Nephron progenitor cell (in vitro differentiated cells): ENCODE measurements at places on chromosomes 3 and 15.
A peak's percentile ranks its signal among the peaks of the same experiment; 100 is the strongest.

GRCh38 chr3:70201975-70202374, 110.5 kb downstream of the MDFIC2 start:
- DNase-seq, result no peak

DNA sequence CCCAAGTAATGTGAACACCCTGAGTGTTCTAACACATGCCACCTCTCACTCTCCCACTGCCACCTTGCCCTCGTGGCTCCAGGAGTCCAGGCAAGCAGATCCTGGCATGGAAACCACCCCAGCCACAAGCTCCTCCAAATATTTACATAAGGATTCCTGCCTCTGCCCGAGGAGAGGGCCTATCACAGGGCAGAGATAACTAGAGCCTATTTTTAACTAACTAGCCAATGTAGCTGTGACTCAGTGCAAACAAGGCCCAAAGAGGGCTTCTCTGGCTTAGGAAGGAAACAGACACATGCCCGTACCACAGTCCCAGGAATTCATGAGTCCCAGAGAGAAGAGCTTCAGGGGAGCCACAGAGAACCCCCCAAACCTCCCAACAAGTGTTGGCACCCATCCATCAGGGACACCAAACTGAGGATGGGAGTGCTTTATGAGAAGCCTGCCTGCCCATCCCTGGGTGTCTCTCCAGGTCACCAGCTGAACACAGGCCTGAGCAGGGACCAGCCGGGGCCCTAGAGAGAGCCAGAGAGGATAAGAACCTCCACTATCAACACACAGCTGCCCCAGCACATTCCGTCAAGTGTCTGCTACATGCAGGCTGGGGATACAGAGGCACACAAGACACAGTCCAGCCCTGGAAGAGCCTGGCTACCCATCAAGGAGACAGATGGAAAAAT, 9.2 kb downstream of the FYCO1 start:
- no peak for DNase-seq

GRCh38 chr3:42819351-42819965, 10.2 kb downstream of the ACKR2 start:
- no peak for DNase-seq

- no peak for DNase-seq
Measured at GRCh38 chr15:29092376-29093064, 177.1 kb downstream of the NSMCE3 start.

DNA sequence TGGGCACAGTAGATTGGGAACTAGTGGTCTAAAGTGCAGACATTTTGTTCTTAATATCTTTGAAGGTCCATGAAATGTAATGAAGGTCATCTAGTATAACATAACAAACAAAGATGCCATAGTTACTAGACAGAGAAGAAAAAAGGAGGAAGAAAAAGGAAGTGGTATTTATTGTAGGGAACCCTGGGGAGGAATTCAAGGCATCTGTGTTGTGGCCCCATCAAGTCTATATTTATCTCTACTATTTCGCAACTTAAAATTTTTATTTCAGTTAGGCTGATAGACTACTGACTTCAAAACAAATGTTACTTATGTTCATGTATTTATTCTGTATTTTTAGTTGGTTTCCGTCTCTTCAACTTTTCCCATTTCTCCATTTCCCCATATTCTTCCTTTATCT, 48.9 kb upstream of the ZDHHC23 start:
- DNase-seq, result no peak

DNA sequence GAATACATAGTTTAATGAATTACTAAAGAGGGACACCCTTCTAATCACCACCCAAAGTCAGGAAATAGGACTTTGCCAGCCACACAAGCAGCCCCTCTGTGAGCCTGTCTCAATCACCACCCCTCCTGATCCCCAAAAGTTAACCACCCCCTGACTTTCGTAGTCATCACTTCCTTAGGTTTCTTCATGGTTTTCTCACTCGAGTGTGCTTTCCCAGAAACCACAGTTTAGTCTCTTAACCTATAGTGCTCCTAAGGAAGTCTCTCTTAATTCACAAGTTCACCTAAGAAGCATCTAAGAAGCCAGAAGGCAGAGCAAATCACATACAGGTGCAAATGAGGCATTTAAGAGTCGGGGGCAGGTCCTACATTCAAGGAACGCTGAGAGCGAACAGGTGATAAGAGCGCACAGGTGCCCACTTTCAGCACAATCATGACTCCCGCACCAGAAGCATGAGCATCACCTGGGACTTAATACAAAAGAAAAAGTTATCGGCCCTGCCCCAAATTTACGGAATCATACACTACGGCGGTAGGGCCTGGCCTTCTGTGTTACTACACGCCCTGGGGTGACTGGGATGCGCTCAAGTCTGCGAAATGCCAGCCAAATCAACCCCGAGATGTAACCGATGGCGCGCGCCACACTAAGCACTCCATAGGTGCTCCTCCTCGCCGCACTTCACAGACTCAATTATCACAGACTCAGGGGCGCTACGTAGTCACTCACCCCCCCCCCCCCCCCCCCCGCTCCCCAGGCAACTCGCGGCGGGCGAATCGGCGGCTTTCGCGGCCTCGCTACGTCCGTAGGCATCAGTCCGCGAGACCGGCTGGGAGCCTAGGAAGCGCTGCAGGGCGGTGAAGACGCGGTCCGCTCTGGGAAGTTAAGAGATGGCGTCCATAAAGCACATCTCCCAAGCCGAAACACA, 815 bp downstream of the ULK4 start:
- DNase-seq, result peak; percentile 63

- no peak for DNase-seq
Measured at GRCh38 chr15:58770519-58770856, 614 bp upstream of the MINDY2 start.

- no peak for DNase-seq
Measured at GRCh38 chr15:62541250-62541649, 376.2 kb upstream of the C2CD4B start.

DNA sequence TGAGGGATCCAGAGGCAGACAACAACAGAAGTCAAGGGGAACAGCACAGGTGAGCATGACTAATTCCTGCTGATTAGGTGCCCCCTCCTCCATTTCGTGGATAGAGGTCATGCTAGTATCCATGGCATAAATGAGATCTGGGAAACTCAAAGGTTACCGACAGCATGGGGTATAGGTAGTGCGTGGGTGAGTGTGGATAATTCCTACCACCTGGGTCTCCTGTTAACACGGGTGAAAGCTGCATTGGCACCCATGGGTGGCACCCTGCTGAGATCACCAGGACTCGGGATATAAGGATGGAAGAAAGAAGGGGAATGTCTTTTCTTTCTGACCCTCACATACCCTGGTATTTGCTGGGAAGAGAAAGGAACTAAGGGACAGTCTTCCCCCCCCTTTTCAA, 14.4 kb upstream of the CHST2 start:
- DNase-seq, result no peak

- no peak for DNase-seq
Measured at GRCh38 chr3:116190095-116190494, 255.2 kb downstream of the LSAMP start.

DNA sequence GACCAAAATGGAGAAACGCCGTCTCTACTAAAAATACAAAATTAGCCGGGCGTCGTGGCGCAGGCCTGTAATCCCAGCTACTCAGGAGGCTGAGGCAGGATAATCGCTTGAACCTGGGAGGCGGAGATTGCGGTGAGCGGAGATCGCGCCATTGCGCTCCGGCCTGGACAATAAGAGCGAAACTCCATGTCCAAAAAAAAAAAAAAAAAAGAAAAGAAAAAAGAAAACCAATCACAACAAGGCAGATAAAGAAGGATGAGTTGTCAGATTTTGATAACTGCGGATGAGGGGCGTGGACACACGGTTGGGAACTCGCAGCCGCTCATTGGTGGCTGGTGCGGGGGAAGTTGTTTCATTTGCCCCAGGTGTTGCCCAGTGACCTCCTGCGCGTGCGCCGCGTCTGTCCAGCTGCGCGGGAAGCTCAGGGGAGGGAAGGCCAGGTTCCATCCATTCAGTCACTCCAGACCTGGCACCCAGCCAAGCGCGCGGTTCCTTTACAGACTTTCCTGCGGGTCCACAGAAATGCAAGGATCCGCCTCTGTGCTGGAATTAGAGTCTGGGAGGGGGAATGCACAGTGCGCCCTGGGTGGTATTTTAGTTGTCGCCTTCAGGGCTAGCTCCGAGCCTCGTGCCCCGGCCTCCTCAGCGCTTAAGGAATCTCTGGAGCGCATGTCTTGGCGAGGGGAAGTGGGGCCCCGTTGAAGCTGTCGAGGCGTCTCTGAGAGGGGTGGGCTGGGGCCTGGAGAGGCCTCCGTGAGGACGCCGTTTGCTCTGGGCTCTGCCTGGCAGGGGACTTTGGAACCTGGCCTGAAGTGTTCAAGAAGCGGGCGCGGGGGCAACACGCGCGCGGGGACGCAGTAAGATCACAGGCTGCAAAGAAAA, 708 bp upstream of the GCHFR start:
- no peak for DNase-seq

DNA sequence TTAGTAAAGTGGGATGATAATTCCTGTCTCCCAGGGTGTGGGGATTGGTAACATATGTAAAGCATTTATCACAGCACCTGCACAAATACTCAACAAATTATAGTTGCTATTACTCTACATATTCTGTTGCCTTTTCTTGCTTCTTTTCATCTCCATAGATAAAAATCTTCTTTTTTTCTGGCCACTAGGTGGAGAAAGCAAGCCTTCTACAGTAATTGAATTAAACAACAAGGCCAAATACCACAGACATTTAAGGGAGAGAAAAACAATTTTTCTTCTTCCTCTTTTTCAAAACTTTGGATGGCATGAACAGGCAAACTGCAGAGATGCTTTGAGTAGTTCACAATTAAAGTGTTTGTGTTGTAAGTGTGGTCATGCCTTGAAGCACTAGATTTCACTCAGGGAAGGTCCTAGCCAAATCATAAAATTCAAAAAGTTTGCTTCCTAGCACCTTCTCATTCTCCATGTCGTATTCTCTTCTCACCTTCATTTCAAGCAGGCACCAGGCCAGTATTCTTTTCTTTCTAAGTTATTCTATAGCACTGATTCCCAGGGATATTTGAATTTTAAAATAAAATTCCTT, 493.4 kb upstream of the TGFBR2 start:
- no peak for DNase-seq

DNA sequence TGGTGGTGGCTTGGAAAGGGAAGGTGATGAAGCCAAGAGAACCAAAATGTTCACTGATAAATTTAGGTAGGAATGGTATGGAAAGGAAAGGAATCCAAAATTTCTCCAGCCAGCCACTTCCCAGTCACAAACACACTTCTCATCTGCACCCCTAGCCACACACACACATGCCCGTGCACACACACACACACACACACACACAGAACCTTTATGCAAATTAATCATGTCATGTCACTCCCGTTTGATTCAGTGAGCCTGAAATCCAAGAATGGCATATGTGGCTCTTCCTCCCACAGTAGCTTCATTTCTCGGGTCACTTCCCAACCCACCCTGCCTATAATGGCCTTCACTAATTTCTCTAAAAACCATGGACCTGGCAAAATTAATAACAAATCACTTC, 3.1 kb upstream of the HLTF start:
- DNase-seq, result no peak

- DNase-seq, result no peak
Measured at GRCh38 chr3:10815487-10815886, 541 bp upstream of the SLC6A11 start.

GRCh38 chr3:150800722-150801121, 37.8 kb upstream of the SIAH2 start:
- DNase-seq, result no peak

DNA sequence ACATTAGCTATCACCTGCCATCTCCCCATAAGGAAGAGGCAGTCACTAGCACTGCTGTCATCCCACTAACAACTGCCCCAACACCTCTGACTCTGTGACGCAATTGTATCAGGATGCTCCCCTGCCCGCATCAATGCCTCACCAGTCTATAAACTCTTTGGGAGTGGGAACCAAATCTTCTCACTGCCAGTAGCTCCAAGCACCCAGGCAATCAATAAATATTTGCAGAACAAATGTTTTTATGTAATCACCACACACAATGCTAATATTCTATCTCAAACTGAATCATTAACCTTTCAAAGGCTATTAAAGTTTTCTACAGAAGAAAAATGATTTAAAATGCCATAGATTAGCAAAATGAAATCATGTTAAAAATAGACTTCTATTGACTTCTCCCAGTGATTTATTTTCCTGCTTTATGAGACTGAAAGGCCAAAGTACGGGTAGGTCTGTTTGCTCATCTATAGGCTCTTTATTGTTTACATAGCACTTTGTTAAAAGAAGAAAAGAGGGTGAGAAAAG, 131.3 kb downstream of the PLD1 start:
- DNase-seq, result no peak

GRCh38 chr15:72156928-72157327, 38.7 kb downstream of the SENP8 start:
- no peak for DNase-seq

GRCh38 chr3:157914882-157915281, 191.3 kb downstream of the SHOX2 start:
- DNase-seq, result no peak

DNA sequence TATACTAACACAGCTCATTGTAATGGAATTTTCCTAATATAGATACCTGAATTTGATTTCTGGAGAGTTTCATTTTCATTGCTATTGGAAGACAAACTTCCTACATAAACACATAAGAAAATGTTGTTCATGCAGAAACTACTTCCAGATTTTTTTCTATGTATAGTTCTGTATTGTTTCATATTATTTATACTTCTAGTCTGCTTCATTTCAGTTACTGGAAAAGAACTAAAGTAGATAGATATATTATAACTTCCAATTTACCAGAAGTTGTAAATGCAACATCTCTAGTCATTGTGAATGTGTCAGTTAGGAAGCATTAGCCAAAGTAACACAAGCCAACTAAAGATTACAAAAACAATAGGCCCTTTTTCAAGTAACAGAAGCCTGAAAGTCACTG, 147.3 kb upstream of the ZNF385D start:
- no peak for DNase-seq

DNA sequence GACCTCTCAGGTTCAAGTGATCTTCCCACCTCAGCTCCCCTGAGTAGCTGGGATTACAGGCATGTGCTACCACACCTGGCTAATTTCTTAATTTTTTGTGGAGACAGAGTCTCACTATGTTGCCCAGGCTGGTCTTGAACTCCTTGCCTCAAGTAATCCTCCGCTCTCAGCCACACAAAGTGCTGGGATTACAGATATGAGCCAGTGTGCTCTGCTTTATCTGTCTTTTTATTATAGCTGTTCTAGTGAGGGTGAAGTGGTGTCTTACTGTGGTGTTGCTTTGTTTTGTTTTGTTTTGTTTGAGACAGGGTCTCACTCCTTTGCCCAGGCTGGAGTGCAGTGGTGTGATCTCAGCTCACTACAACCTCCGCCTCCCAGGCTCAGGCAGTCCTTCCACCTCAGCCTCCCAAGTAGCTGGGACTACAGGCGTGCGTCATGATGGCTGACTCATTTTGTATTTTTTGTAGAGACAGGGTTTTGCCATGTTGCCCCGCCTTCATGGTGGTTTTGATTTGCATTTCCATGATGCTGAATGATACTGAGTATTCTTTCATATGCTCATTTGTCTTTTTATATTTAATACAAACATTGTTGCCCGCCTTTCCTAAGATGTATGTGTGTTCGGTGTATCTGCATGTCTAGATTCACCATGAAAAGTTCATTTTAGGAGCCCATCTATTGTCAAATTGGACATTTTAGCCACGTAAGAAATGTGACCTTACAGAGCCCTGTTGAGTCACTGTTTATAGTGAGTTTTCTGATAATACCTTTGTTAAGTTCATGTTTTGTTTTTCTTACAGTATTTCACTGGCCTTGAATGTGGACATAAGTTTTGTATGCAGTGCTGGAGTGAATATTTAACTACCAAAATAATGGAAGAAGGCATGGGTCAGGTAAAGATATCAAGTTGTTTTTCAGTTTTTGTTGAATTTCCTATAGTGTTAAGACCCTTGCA, 80.6 kb downstream of the ARIH1 start:
- DNase-seq, result no peak

- no peak for DNase-seq
Measured at GRCh38 chr3:56404884-56405283, 63.4 kb downstream of the ERC2 start.
